CD4-positive, CD25-positive, alpha-beta regulatory T cell (primary cell): ENCODE measurements at places on chromosomes 3 and 15.

DNA sequence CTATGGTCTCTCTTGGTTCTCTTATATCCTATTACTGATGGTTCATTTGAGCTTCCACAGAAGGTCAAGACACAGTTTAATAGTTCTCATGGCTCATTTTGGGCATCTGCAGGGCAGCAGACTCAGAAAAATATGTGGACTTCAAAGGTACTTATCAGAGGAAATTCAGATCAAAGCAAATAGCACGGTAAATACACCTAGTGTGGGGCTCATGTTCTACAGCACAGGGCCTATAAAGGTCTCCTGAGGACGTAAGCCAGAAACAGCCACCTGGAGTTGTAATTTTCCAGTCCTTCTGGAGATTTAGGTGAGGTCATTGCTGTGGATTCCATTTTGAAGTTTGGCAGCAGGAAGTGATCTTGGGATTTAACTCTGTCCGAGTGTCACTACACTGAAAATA is 134.5 kb upstream of the SGO1 start:
- no peak for DNase-seq

DNA sequence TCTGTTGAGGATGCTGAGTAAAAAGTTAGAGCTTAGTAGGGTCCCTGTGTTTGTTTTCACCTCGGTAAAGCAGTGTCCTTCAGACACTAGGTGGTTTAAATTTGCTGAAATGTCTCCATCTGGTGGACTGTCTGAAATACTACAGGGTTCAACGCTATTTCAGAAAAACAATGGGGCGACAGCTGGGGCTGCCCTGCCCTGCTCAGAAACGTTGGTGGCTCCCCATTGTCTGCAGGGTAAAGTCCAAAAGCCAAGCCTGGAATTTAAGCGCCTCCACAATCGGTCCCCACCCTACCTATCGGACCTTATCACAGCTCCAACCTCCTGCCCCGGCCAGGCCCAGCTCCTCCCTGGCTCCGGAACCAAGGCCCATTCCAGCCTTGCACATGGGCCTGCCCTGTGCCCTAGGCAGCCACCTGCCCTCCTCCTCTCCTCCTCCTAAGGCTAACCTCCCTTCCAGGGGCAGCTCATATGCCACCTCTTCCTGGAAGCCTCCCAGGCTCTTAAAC is 4.3 kb upstream of the TSEN2 start:
- no peak for DNase-seq

DNA sequence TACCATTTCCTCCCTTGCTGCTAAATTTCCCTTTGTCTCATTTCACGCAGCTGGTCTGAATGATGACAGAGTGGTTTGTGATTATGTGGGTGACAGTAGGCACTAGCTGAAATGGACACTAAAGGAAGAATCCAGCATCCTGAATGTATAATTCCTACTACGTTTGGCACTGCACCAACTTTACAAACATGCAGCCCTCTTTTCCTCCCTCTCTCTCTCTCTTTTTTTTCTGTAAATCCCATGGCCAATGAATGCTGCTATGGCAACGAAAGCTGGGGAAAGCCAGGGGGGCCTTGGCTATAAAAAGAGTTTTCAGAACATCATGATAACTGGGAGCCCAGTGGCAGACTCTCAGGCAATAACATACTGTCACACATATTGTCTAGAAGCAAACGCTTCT is 367.2 kb upstream of the AGTR1 start:
- no peak for DNase-seq

DNA sequence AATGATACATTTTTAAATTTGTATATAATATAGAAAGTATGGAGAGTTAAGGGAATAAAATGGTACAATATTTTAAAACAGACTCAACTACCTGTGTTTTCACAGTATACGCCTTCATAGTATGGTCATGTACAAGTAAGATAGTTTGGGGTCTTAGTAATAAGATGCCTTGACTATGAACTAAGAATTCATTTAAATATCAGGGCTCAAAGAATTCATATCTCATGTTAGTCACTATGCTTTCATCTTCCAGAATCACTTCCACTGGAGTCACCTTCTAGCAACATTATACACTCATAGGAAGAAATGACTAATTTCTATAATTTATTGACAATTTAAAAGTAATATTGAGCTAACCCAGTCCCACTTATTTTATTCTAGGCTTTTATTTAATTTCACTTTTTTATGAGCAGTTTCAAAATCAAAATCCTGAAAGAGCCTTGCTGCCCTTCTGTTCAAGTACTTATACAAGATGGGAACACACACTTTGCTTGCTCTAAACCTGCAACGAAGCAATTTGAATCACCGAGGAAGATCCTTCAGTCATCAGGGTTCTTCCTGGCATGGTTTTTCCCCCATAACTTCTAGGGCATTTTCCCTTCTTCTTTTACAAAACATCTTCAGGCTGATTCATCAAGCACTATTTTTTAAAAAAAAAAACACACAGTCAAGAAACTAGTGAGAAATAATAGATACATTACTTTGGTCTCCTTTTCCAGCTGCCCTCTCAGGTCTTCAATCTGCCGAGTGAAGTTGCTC is 94.1 kb downstream of the MYH15 start:
- no peak for DNase-seq

DNA sequence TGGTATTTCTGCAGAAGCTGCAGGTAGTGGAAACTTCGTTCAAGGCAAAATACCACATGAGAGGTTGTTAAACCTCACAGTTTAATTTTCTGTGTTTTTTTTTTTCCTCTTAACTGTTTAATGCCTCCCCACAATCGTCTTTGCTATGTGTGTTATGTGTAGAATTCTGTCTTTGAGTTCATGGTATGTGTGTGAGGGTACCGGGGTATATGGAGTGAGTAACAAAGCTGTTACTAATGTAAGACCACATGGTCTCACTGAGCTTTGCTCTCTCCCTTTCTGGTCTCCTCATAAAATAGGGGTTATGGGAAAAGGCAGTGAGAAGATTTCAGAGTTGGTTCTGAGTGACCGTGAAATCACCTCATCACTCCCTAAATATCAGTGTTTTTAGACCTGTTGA is 143.6 kb downstream of the USP13 start:
- no peak for DNase-seq

GRCh38 chr3:65251375-65251774 is 563.6 kb upstream of the ADAMTS9 start:
- DNase-seq: no peak

GRCh38 chr3:177811835-177812234 is 614.6 kb upstream of the TBL1XR1 start:
- DNase-seq: no peak

- DNase-seq: no peak
Measured at GRCh38 chr3:141009496-141009895, 41.7 kb upstream of the SPSB4 start.

DNA sequence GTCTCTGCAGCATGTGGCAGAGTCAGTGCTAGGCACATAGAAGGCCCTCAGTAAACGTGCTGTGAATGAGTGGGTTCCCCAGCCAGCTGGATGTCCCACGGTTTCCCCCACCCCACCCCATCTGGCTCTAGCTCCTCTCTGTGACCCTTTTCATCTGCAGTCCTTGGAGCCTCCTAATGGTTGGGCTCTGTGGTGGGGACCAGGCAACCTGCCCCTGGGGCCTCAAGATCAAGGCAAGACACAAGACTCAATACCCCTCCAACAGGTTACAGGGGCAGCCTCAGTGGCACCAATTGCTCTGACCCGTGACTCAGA is 17.1 kb upstream of the CYP11A1 start:
- no peak for DNase-seq

DNA sequence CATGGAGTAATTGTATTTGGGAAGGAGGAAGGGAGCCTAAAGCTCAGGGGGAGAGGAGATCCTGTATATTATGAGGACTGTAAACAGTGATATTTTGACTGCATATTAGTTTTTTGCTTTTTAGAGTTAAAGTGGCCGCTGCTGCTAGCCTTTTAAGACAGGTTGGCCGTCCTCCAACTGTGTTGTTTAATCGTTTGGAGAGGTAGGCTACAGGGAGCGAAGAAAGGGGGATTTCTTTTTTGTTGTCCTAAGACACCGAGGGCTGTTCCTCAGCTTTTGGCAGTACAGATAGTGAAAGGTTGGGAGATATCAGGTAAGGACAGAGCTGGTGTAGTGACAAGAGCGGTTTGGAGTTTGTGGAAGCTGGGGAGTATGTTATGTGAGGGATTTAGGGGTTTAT is 38.2 kb upstream of the RNF7 start:
- no peak for DNase-seq

GRCh38 chr3:106036696-106037095 is 167.9 kb upstream of the CBLB start:
- DNase-seq: no peak

DNA sequence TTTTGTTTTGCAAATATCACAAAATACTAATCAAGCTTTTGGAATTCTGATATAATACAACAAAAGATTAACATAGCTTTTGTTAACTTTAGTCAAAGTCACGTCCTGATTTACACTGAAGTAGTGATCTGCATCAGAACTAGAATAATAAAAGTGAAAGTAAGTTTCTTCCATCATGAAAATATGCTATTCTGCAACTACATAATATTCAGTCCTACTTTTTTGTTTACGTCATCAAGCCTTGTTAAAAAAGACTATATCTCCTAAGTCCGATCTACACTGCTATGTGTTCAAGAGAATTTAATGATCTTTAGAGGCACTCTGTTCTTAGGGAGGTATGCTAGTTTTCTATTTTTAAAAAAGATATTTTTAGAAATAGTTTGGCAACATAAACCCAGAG is 330.1 kb downstream of the ARPP21 start:
- no peak for DNase-seq

- DNase-seq: no peak
Measured at GRCh38 chr15:39344662-39345141, 236.2 kb upstream of the THBS1 start.

GRCh38 chr3:20776286-20776685 is 590.3 kb upstream of the SGO1 start:
- DNase-seq: no peak
